ENCODE measurements at places on chromosomes 1 and 21.

- no peak for DNase-seq
These were observed 11.8 kb downstream of the AGT start for GRCh38 chr1:230701895-230702768.

- DNase-seq, result no peak
These were observed 486.4 kb downstream of the PLPP3 start for GRCh38 chr1:56092684-56093570.

- no peak for DNase-seq
These were observed 28.5 kb downstream of the RAP1GAP start for GRCh38 chr1:21640653-21641052.

GRCh38 chr21:17752171-17752570 lies 67.0 kb downstream of the C21orf91 start:
- no peak for DNase-seq

GRCh38 chr1:33460144-33460543 lies 12.3 kb upstream of the ZSCAN20 start:
- DNase-seq, result no peak

- DNase-seq, result no peak
These were observed 4.9 kb upstream of the MASP2 start for GRCh38 chr1:11051781-11052511.

DNA sequence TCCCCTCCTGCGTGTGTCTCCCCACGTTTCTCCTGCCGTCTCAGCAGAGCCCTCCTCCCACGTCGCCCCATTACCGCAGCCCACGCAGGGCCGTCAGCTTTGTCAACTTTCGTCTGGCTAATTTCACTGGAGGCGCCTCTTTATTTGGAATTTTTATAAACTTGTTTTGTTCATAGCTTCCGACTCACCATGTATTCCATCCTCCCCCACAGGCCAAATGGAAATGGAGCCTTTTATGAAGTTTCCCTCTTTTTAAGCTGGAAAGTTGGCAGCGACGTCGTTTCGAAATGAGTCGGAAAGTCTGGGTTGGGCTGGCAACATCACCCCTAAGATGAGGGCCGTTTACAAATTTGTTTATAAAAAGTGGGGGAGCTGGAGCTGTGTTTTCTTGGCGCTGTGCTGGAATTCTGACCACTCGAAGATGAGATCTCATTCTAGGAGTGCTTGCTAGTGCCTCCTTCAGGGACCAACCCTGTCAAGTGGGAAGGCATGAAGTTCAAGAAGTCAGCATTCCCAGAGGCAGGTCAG lies 23.7 kb upstream of the SLC45A1 start:
- no peak for DNase-seq
